Foreskin fibroblast (primary cell): ENCODE measurements at places on chromosomes 5 and 9.

DNA sequence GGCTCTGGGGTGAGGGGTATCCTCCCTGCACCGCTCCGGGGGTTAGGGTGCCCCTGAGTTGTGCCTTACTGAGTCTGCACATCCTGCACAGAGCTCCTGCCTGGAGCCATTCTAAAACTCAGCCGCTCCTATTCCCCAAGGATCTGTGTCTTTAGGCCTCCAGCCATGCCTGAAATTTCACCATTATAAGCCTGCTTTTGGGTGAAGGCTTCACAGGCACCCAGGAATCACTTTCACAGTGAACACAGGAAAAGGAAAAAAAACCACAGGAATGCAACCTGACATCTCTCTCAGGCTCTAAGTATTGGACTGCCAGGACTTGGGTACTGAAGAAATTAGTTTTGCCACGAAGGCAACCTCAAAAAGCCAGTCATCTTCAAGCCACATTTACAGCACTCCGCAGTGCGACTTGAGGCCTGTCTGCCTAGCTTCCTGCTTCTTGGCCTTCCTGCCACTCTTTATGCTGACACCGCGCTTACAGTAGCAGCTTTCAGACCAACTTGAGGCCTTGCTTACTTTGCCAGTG lies 30.9 kb downstream of the GALNT10 start:
- DNase-seq: peak; percentile 69

- DNase-seq: no peak
Measured at GRCh38 chr5:131495536-131496399, 139.3 kb downstream of the RAPGEF6 start.

DNA sequence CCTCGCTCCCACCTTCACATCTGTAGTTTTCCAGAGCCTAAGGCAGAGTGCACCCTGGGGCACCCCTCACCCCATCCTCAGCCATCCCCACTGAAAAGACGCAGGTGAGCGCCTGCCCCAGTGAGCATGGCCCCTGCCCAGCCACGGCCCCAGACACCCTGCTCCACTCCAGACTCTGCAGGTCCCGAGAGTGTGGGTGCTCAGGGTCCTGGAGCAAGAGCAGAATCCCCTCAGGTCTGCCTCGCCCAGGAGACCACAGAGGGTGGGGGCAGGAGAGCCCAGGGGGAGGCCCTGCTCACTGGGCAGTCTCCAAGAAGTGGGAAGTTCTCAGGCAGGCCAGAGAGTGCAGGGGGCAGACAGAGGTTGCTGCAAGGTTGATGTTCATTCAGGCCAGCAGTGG lies 158.6 kb upstream of the PPP1R26 start:
- DNase-seq: no peak

GRCh38 chr5:14608169-14608568 lies 26.6 kb downstream of the OTULINL start:
- DNase-seq: no peak

GRCh38 chr5:111927191-111927590 lies 170.2 kb upstream of the NREP start:
- DNase-seq: peak; percentile 25

GRCh38 chr9:137045294-137046087 lies 486 bp downstream of the NPDC1 start:
- peak; percentile 32 for DNase-seq

DNA sequence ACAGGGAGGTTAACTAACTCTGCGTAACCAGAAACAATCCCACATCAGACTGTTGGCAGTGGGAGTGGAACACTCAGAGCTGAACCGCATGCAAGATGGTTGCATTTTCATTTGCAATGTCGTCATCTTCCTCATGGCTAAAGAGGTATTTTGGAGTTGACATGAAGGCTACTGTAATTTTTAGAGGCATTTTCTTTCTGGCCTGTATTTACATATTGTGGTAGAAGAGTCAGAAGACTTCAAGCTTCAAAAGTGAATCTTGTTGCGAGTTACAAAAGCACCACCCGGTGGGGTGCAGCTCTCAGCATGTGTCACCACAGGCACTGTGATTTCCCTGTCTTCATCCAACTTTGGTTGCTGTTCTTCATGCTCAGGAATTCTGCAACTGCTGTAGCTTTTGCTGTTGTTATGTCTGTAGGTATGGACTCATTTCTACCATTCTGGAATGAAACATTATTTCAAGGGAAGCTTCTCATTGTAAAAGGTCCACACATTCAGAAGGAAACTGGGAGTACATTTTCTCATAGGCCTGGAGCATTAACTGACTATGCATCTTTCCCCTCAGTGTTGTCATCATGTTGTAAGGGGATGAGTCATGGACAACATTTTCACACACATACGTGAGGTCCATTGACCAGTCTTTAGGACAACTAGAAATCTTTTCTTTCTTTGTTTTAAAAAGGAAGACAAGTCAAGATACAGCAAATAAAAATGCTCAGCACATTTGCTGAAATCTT lies 35.4 kb upstream of the GDNF start:
- peak; percentile 86 for DNase-seq

DNA sequence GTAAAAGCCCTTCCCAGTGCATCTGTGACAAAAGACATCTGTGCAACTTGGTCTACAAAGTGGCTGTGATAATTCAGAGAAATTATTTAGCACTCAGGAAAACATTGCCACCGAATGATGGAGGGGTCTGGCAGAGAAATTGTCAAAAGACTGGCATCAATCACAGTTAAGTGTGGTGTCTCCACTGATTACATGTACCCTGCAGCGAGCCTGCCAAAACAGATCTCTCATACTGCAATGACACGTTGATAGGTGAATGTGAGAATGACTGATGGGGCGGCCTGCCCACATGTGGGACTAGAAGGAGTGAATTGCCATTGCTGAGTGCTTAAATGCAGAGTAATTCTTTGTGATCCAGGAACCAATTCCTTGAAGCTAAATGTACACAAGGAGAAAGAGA lies 136.4 kb upstream of the PCSK5 start:
- no peak for DNase-seq

GRCh38 chr9:71908825-71909224 lies 2.2 kb downstream of the ABHD17B start:
- no peak for DNase-seq

DNA sequence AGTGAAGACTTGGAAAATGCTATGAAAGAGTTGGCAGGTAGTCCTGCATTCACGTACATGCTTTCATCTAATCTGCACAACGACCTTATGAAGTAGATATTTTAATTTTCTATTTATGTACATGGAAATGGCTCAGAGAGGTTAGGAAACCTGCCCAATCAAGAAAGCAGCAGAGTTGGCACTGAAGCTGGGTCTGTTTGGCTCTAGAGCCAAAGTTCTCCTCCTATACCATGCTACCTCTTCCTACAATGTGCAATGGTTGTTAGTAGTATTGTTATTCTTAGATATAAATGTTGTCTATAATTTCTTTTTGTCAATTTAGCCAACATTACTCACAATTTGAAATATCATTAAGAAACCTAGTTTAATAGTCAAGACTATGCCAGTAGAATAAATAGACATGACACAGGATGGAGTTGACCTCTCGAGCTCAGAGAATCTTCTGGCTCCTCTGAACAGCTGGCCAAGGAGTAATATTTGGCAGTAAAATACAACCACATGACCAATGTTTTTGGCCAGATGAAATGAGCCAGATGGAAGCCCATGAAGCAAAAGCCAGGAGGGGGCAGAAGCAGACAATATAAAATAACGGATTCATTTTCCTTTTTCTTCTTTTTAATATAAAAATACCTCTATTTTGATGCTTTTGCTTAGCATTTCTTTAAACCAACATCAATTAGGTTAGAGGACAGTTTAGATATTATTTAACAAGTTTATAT lies 542.3 kb downstream of the PDE4D start:
- peak; percentile 76 for DNase-seq

DNA sequence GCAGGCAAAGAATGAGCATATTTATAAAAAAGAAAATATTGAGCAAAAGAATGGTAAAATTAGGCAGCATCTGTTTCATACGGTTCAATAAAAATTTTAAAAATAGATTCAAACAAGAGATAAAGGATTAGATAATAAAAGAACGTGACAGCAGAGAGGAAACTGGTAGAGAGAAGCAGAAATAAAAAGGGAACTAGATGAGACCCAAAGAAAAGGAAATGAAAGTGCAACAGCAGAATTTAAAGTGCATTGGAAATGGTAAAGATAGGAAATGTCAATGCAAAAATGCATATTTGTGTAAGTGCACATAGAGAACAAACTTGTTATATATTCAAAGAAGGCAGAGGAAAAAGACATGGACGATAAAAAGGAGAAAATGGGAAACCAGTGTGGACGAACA lies 70.2 kb downstream of the SUSD1 start:
- no peak for DNase-seq

GRCh38 chr5:151952238-151952637 lies 27.6 kb upstream of the GLRA1 start:
- DNase-seq: no peak

- DNase-seq: peak; percentile 38
Measured at GRCh38 chr5:8770431-8770830, 775.4 kb downstream of the SEMA5A start.

DNA sequence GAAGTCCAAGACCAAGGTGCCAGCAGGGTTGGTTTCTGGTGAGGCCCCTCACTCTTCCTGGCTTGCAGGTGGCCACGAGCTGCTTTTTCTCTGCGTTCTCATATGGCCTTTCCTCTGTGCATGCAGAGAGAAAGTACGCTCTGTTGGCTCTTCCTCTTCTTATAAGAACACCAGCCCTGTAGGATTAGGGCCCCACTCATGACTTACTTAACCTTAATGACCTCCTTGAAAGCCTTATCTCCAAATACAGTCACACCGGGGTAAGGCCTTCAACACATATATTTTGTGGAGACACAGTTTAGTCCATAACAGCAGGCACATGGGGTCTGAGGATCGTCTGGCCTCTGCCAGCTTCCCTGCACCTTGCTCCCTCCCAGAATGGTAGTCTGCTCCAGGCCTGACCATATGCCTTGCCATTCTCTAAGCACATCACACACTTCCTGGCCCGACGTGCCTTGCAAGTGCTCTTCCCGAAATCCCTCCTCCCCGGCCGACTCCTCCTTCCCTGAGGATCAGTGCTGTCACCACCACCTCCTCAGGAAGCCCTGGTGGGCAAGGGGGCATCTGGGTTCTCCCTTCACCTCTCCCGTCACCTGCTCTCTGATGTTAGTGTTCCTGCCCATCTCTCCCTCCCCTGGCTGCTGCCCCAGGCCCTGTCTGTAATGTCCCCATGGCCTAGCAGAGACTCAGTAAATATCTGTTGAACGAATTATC lies 200.7 kb downstream of the AOPEP start:
- DNase-seq: no peak

DNA sequence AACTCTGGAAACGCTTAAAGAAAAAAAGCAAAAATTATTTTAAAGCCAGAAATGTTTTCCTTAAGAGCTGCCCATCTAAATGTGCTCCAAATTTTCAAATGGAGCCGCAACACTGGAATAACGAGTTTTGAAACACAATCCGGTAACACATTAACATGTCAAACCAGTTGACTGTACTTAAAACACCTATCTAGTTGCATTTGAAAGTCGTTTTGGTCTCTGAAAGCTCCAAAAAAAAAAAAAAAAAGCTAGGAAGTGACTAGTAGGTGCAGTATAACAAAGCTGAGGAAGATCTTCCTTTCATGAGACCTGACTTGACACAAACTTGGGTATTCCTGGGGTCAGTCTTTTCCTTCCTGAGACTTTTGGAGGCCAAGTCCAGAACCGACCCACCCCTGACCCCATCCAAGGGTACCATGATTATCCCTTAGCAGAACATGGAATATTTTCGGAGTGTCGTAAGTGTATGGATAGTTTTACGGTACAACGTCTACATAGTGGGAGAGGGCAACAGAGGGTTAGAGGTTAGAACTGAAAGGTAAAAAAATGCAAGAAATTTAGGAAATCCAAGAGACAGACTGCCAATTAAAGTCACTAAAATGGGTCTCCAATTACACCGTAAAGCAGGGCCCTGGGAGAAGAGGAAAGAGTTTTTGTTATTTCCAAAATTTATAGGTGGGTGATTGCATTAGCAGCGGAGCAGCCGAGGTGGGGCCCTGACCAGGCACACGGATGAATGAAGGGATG lies 812 bp downstream of the CETN3 start:
- no peak for DNase-seq

- DNase-seq: no peak
Measured at GRCh38 chr5:142069606-142070399, 38.8 kb upstream of the NDFIP1 start.

DNA sequence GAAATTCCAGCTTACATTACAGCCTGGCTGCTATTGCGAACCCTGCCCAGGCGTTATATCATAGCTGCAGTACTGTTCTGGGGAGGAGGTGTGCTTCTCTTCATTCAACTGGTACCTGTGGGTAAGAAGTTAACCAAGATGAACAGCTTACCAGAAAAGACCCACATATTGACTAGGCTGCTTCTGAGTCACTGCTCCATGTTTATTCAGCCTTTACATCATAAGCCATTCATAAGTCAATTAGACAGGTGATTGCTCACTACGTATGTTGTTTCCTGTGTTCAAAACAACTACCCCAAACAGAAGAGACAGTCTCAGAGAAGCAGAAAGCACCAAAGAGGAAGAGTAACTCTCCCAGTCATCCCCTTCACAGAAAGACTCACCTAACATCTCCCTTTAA lies 34.7 kb upstream of the SLC22A5 start:
- DNase-seq: no peak

GRCh38 chr5:126438267-126438666 lies 15.1 kb downstream of the GRAMD2B start:
- no peak for DNase-seq

- no peak for DNase-seq
Measured at GRCh38 chr5:178371362-178372111, 138.9 kb upstream of the PHYKPL start.

DNA sequence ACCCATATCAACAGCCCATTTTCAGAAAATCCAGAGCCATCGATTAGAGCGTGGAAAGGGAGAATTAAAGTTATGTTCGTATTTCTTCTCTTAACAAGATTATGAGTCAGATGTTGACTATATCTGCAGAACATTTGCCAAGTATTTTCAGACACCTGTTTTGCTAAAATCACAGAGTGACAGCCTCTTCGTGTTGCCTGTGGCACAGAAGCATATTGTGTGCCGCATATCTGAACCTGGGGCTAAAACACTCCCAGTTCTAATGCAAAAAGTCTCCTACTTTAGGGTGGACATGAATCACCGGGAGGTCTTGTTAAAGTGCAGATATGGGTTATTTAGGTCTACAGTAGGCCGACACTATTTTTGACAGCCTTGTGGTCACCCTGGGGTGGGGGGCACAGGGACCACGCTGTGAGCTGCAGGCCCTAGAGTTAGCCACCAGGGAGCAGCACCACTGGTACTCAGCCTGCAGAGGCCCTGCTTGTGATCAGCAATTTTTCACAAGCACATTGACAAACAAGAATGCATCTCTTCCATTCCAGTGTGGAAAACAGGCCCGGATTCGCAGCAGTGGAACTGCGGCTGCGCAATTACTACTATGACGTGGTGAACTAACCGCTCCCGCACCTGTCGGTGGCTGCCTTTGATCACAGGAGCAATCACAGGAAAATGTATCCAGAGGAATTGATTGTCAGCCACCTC lies 93.5 kb downstream of the SYK start:
- DNase-seq: peak; percentile 21

- no peak for DNase-seq
Measured at GRCh38 chr5:108634010-108634616, 113.6 kb upstream of the FER start.

GRCh38 chr5:21688655-21689054 lies 1164.5 kb downstream of the CDH12 start:
- DNase-seq: no peak
